ENCODE measurements at places on chromosomes 3 and 15.

- DNase-seq, result no peak
- no peak overlapping the region for H3K4me3 ChIP-seq
- no peaks in the 10 kb centered on the region for H3K27me3 ChIP-seq
- H3K36me3 ChIP-seq, result no peaks in the 10 kb centered on the region
Measured at GRCh38 chr3:119748991-119749390, 32.9 kb upstream of the NR1I2 start.

DNA sequence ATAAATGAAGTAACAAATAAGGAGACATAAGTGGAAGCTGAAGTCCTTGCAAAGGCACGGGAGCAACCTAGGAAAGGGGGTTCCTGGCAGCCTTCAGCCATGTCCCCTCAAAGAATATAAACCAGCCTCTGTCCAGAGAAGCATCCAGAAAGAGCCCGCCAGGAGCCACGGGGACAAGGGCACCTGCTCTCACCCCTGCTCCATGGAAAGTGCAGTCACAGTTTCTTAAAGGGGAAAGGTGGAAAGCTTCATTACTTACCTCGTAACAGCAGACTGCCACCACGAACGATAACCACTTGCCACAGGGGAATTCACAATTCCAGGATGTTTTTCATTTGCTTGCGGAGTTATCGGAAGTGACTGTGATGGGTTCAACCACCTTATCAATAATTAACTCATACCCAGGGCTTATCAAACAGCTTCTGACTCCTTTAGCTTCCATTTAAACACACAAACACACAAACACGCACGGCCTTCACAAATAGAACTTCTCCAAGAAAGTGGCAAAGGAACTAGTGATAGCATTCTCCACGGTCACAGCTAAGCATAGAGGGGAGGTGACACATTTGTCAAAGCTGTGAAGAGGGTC is 134.2 kb upstream of the IGF1R start:
- H3K4me3 ChIP-seq, result no peak overlapping the region
- H3K27me3 ChIP-seq, result no peaks in the 10 kb centered on the region
- DNase-seq, result no peak
- no peaks in the 10 kb centered on the region for H3K36me3 ChIP-seq

DNA sequence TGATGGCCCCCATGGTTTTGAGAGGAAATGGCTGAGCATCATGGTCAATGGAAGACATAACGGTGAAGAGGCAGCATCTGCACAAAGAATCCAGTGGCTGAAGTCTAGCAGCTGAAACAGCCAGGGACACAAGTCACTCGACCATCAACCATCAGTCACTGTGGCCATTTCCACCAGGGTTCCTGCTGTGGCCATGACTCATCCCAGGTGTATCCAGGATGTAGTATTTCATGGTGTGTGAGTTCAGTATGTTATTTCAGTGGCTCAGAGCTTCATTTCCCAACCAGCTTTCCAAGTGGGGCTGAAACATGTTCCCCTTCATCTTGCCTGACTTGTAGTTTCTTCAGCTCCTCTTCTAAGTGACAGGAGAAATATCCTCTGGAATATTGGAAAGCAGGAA is 47.8 kb upstream of the WNT5A start:
- no peaks in the 10 kb centered on the region for H3K4me1 ChIP-seq
- H3K27ac ChIP-seq, result no peak overlapping the region
- DNase-seq, result no peak
- H3K27me3 ChIP-seq, result no peaks in the 10 kb centered on the region
- H3K36me3 ChIP-seq, result no peaks in the 10 kb centered on the region
- H3K4me3 ChIP-seq, result no peak overlapping the region

- no peaks in the 10 kb centered on the region for H3K4me1 ChIP-seq
- peak overlapping the region; percentile 96 for H3K27ac ChIP-seq
- DNase-seq, result peak; percentile 43
- H3K36me3 ChIP-seq, result no peaks in the 10 kb centered on the region
- no peaks in the 10 kb centered on the region for H3K27me3 ChIP-seq
Measured at GRCh38 chr15:60591496-60592370, 112.8 kb upstream of the ICE2 start.

GRCh38 chr3:172696357-172696756 is 14.5 kb downstream of the NCEH1 start:
- no peak overlapping the region for H3K4me3 ChIP-seq
- DNase-seq, result no peak
- H3K4me1 ChIP-seq, result no peaks in the 10 kb centered on the region
- no peak overlapping the region for H3K27ac ChIP-seq

DNA sequence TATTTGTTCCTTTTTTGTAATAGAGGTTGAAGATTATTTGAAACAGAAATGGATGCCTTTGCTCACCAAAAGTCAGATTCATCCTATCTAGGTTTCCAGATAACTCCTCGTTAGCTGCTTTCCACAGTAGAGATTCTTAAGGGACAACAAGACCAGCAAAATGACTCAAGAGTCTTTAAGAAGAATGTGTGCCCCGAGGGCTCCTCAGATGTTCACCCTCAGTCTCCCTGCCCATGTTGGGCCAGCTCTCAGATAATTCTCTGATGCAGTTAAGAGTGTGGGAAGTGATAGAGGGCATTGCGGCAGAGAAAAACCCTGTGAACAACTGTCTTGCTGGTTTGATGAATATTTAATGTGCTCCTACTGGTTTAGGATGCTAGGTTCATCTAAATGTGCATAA is 251.1 kb downstream of the PTPRG start:
- H3K36me3 ChIP-seq, result no peaks in the 10 kb centered on the region
- no peak overlapping the region for H3K27ac ChIP-seq
- no peaks in the 10 kb centered on the region for H3K27me3 ChIP-seq

DNA sequence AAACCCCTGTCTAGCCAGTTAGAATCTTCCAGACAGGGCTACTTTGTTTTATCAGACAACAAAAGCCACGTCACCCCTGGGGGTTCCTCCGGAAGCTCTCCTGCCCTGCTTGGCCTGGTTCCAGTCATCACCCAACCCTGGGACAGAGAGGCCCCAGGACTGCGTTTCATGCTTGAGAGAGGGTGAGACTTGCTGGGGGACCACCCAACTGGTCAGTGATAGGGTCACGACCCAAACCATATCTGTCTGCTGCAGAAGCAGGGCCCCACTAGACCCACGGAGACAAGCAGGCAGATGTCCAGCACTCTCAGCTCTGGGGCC is 1.2 kb downstream of the NT5DC2 start:
- H3K36me3 ChIP-seq, result no peaks in the 10 kb centered on the region
- H3K27ac ChIP-seq, result peak overlapping the region; percentile 69
- no peak for DNase-seq
- H3K4me1 ChIP-seq, result peaks cover 54% of the 10 kb centered on the region
- H3K4me3 ChIP-seq, result peak overlapping the region; percentile 67
- no peaks in the 10 kb centered on the region for H3K27me3 ChIP-seq

DNA sequence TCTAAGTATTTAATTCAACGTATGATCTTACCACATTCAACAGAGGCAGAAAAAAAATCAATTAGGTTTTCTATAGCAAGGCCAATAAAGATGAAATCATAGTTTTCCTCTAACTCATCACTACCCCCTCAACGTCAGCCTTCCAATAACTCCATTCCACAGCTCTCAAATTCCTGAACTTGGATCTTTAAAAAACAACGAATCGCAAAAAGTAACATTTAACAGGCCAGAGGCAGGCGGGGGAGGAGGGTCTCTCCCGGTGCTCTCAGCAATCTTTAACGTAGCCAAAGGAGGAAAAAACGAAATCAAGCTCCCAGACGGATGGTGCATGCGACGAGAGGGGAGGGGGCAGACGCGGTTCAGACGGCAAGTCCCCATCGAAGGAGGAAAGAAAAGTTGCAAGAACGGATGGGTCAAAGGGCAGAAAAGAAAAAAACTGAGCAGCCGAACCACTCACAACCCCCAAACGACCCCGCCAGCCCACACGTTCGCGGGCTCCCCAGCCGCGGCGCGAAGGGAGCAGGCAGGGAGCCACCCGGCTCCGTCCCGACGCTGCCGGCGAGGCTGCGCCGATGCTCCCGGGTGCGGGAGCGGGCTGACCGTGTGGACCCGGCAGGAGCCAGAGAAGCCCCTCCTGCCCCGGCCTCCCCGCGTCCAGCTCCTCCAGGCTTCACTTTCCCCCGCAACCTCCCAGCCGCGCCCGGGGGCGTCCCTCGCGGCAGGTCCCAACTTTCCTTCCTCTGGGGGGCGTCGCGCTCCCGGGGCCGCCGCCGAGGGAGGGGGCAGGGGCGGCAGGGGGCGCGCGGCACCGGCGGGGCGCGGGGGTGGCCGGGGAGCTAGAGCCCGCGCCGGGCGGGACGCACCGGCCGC is 703 bp downstream of the PEAK1 start:
- peak overlapping the region; percentile 94 for H3K27ac ChIP-seq
- DNase-seq, result peak; percentile 54
- peaks cover 33% of the 10 kb centered on the region for H3K4me1 ChIP-seq
- H3K36me3 ChIP-seq, result no peaks in the 10 kb centered on the region
- no peaks in the 10 kb centered on the region for H3K27me3 ChIP-seq
- peak overlapping the region; percentile 71 for H3K4me3 ChIP-seq

DNA sequence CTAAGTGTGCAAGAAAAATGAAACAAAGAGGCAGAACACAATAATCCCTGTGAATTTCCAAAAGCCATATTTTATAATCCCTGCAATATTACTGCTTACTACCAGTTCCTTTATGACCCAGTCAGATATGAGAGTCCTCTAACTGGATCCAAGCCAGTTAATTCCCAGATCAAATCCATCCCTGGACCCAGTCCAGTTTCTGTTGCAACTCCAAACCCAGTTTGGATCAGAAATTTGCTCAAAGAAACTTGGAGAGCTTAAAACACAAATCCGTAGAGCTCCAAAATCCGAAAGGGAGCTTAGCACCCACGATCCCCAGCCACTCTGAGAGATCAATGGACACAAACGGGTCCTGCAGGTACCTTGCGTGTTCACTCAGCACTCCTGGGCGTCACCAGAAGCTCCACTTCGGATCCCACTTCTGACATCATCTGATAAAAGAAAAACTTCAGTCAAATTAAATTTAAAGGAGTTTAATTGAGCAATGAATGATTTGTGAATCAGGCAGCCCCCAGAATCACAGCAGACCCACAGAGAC is 32.6 kb upstream of the THUMPD3 start:
- H3K4me1 ChIP-seq, result no peaks in the 10 kb centered on the region
- H3K27ac ChIP-seq, result no peak overlapping the region
- H3K27me3 ChIP-seq, result no peaks in the 10 kb centered on the region
- DNase-seq, result no peak
- H3K4me3 ChIP-seq, result no peak overlapping the region

DNA sequence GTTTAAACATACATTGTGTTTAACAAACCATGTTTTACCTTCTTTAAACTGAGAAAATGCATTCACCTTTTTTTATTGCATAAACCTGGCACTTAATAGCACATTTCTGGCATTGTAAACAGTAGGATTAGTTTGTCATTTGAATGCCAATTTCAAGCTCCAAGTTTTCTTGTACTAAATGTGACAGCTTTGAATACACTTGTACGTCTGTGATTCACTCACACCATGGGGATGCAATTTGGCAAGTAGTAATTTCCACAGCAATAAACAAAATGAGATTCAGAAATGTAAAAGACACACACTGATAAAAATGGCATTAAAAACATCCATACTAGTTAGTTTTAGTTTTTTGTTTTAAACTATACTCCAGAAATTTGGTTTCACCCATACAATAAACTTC is 598.9 kb downstream of the SI start:
- H3K4me1 ChIP-seq, result no peaks in the 10 kb centered on the region
- no peaks in the 10 kb centered on the region for H3K36me3 ChIP-seq
- H3K27ac ChIP-seq, result no peak overlapping the region
- H3K4me3 ChIP-seq, result no peak overlapping the region

- no peaks in the 10 kb centered on the region for H3K4me1 ChIP-seq
- no peaks in the 10 kb centered on the region for H3K36me3 ChIP-seq
- H3K27ac ChIP-seq, result no peak overlapping the region
- DNase-seq, result no peak
- no peaks in the 10 kb centered on the region for H3K27me3 ChIP-seq
- H3K4me3 ChIP-seq, result no peak overlapping the region
Measured at GRCh38 chr3:179108086-179108485, 36.5 kb upstream of the ZMAT3 start.

DNA sequence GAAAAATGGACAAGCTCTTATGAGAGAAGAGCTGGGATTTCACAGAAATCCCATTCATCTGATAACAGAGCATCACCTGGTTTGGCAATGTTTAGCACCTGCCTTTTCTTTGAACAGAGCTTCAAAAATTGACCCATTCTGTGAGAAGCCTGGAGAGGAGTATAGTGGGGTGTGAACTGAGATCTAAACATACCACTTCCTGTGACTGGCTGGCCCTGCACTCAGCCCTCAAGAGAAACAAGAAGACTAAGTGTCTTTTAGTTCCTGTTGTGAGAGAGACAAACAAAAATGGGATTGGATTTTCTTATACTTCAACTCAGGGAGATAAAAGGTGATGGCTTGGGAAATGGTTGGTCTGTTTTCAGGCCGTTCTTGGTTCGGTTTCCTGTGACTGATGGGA is 1060.2 kb downstream of the ROBO1 start:
- H3K4me3 ChIP-seq, result no peak overlapping the region
- no peaks in the 10 kb centered on the region for H3K4me1 ChIP-seq
- no peak for DNase-seq
- H3K36me3 ChIP-seq, result no peaks in the 10 kb centered on the region
- H3K27ac ChIP-seq, result no peak overlapping the region

DNA sequence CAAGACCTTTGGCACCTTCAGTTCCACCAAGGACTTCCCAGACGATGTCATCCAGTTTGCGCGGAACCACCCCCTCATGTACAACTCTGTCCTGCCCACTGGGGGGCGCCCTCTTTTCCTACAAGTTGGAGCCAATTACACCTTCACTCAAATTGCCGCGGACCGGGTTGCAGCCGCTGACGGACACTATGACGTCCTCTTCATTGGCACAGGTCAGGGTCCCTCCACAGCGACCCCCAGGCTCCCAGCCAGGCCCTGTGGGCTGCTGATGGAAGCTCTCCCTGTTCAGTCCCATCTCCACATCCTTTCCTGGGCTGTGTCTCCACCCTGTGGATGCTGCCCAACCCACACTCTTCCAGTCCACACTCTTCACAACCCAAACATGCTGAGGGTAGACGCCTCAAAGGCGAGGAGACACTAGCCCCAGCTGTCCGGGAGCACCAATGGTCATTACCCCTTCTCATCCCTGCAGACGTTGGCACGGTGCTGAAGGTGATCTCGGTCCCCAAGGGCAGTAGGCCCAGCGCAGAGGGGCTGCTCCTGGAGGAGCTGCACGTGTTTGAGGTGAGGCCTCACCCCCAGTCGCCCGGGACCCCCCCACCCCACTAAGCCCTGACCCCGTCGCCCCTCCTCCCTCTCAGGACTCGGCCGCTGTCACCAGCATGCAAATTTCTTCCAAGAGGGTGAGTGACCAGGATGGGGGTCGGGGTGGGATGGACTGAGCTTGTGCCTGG is 4.3 kb upstream of the LSMEM2 start:
- DNase-seq, result peak; percentile 74
- H3K27ac ChIP-seq, result no peak overlapping the region
- H3K4me1 ChIP-seq, result peaks cover 10% of the 10 kb centered on the region
- no peak overlapping the region for H3K4me3 ChIP-seq
- no peaks in the 10 kb centered on the region for H3K36me3 ChIP-seq

DNA sequence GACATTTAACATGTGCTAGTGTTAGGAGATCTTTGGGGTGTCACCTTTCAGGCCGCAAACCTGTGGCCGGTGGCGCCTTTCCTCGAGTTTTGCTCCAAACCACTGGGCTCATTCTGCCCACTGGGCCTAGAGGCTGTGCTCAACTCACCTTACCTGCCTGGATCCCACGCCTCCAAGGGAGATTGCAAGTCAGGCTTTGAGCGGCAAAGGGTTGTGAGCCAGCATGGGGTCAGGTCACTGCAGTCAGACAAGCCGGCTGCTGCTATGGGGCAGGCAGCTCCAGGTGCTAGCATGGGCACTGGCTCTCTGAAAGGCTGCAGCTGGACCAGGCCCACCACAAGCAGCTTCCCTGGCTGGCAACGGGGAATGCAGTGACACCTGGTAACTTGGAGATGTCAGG is 265.5 kb downstream of the ZBBX start:
- H3K4me3 ChIP-seq, result no peak overlapping the region
- no peaks in the 10 kb centered on the region for H3K27me3 ChIP-seq
- H3K36me3 ChIP-seq, result no peaks in the 10 kb centered on the region
- no peaks in the 10 kb centered on the region for H3K4me1 ChIP-seq
- no peak overlapping the region for H3K27ac ChIP-seq
- no peak for DNase-seq
